ENCODE measurements at places on chromosomes 3 and 15.

GRCh38 chr3:100006570-100007271 lies 107.6 kb downstream of the FILIP1L start:
- DNase-seq, result no peak

- DNase-seq, result no peak
Measured at GRCh38 chr3:24472358-24472757, 22.3 kb downstream of the THRB start.

GRCh38 chr15:44427756-44428724 lies 611 bp downstream of the CTDSPL2 start:
- DNase-seq, result no peak

DNA sequence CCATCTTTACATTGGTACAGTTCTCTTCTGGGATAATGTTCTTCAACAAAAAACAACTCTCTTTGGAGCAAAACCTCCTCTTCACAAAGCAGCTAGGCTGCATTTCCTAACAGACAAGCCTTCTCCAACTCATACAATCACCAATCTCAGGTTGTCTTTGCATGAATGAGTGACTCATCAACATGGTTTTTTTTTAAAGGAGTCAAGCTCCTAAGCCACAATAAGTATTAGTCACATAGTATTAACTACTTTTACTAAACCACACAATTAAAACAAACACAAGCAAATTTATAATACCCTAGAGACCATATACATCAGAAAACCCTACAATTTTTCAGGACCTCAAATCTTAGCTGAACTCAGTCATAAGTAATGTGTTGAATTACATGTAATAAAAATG lies 137.4 kb downstream of the TBC1D5 start:
- no peak for DNase-seq

Data from posterior cingulate gyrus (tissue), 11 donors.